ENCODE measurements at places on chromosomes 4 and X. TPM values are rescaled to one million over a fixed set of nuclear protein-coding genes. Genes with fewer than 3 reads are reported as not detected.

- DNase-seq: no peak
Observed at GRCh38 chr4:150336676-150337412, 245.1 kb upstream of the MAB21L2 start.

DNA sequence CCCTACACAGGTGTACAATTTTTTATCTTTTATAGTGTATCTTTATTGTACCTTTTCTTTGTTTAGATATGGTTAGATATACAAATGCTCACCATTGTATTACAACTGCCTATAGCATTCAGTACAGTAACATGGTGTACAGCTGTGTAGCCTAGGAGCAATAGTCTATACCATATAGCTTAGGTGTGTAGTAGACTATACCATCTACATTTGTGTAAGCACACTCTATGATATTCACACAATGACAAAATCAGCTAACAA, 80.3 kb downstream of the FAM13A start:
- no peak for DNase-seq

- no peak for DNase-seq
Observed at GRCh38 chr4:158786121-158786601, 17.3 kb downstream of the FNIP2 start.

GRCh38 chrX:1103360-1103759, 109.1 kb downstream of the CRLF2 start:
- DNase-seq: no peak

DNA sequence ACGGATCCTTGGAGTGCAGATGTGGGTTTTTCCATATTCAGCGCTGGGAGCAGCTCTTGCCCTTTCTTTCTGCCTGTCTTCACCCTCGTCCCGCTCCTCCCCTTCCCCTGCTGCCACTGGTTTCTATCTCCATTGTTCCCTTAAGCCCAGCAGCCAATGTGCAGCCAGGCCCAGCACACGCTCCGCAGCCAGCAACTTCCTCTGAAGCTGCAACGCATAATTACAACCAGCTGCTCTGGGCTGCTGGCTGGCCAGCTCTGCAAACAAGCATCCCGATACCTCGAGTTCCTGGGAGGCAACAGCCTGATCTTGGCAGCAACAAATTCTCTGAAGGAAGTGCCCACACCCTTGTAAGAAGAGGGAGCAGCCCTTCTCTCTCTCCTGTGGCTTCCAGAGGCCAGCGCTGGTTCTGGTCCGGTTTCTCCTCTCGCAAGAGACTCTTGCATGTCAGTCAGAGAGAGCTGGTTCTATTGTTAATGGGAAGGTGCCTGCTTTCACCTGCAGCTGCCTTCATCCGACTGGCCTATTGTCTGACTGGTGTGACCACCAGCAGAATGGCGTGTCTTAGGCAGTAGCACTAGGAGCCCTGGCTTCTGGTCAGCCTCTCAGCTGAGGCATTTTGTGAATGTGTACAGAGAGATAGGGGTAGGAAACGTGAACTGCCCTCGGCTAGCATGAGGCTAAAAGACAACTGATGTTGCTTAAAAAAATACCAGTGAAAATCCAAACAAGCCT, 83.8 kb upstream of the MAML3 start:
- DNase-seq: no peak

- no peak for DNase-seq
Observed at GRCh38 chrX:70552130-70552704, 107.6 kb downstream of the DLG3 start.

The SPON2 gene
- total RNA-seq: 5.4 TPM

The DUX4 gene
- not detected for total RNA-seq

The SYTL5 gene
- 10.2 TPM for total RNA-seq
